ENCODE measurements at places on chromosomes 6 and 20. TPM values are rescaled to one million over a fixed set of nuclear protein-coding genes. Genes with fewer than 3 reads are reported as not detected.
A peak's percentile ranks its signal among the peaks of the same experiment; 100 is the strongest.

- no peak for ATAC-seq
These were observed 3.4 kb upstream of the TUBB2B start for GRCh38 chr6:3230900-3231246.

- ATAC-seq, result peak; percentile 91
These were observed 326.7 kb upstream of the NOX3 start for GRCh38 chr6:155782320-155782731.

DNA sequence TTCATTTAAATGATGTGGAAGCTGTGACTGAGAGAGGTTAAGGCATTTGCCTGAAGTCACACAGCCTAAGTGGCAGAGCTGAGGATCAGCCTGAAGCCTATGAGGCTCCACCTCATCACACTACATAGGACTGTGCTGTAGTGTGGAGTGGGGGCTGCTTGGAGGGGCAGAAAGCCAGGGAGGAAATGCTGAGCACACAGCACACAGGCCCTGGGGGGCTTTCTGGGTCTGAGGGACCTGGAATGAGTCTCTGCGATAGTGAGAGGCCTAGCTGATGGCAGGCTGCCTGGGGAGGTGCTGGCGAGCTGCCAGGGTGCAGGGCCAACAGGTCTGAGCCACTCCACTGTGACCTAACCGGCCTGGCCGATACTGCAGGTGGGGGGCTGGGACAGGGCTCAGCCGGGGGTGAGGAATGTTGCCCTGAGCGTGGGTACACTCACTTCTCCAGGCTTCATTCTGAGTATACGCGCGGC, 2.2 kb upstream of the ARHGAP40 start:
- ATAC-seq, result peak; percentile 94

DNA sequence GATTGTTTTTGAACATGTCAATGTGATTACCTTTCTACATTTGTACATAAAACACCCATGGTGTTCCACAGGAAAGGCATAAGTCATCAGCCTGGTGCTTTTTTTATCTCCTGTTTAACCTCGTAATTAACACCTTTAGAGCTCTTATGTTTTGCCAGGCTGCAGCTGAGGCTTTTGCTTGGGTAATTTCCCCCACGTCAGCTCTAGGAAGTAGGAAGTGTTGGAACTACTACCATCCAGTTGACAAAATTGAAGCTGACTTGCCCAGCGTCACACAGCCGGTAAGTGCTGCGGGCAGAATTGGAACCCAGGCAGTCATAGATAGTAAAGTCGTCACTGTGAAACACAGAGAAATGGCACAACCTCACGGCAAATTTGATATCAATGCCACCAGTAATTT, 86.6 kb upstream of the BMP2 start:
- ATAC-seq, result no peak

GRCh38 chr6:113211170-113211569, 646.0 kb upstream of the MARCKS start:
- no peak for ATAC-seq

GRCh38 chr20:52895701-52896100, 76.5 kb upstream of the TSHZ2 start:
- no peak for ATAC-seq

DNA sequence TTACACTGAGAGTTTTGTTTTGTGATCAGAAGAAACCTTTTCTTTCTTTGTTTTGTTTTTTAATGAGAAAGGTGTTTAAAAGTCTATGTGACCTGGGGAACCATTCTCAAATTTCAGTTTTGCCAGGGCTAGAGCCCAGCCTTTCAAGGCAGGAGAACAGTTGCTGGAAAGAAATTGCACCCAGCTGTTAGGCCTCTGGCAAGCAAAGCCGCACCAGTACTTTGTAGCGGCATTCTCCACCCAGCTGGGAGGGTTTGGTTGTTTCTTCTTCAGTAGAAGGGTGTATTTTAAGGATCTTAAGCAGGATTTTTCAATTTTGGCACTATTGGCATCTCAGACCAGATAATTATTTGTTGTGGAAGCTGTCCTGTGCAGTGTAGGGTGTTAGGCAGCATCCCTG, 16.6 kb upstream of the MAPK13 start:
- ATAC-seq, result no peak

- no peak for ATAC-seq
These were observed 88.0 kb upstream of the ELOVL5 start for GRCh38 chr6:53436526-53437303.

- no peak for ATAC-seq
These were observed 34.0 kb downstream of the SYNDIG1 start for GRCh38 chr20:24503352-24503931.

GRCh38 chr20:33666293-33667244, at the start of gene ACTL10:
Gene ACTL10, plus strand, starts transcription at chr20:33666943. Its CDS starts 555 bp downstream, at chr20:33667498.
- ATAC-seq, result peak; percentile 70

DNA sequence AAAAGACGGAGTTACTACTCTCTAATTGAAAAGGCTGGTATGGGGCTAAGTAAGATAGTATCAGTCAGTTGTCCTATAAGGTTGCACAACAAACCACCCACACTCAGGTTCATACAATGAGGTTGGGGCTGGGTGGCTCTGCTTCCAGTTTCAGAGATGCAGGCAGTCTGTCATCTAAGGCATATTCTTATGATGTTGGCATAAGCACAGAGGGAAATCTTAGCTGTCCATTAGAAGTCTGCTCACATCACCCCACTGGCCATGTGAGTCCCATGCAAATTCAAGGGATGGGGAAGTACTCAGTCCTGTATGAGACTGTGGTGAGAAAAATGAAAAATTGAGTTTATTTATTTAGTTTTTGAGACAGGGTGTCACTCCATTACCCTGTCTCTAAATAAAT, 118.6 kb downstream of the LAMP5 start:
- no peak for ATAC-seq

DNA sequence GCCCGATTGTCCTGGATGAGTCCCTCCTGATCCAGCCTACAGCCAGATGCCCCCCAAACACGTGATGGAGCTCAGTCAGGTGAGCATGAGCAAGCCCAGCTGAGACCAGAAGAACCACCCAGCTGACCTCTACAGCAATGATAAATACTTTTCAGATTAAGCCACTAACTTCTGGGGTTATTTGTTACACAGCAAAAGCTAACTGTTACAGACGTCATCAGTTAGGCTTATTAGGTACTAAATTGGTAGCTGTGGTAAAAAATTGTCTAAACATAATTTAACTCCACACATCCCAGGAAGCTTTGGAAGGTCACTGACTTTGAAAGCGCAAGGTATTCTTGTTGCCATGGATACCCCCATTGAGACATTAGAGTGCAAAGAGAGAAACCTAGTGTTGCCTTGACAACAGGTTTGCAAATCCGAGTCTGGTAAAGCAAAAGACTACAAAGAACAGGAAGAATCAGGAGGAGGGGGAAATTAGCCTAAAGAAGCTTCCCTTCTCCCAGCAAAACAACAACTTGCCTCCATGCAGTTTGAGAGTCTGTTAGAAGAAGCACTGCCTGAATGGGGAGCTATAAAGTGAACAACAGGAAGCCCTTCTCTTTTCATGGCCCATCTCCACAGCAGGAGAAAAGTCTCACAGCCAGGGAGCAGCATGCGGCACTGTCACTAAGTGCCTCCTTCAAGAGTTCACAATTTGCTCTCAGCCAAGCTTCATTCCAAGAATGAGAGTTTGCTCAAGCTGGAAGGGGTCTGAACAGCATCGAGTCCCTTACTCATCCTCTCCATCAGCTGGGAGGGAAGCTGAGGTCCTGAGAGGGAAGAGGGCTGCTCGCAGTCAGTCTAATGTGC, 41.7 kb upstream of the ZNF831 start:
- ATAC-seq, result no peak

DNA sequence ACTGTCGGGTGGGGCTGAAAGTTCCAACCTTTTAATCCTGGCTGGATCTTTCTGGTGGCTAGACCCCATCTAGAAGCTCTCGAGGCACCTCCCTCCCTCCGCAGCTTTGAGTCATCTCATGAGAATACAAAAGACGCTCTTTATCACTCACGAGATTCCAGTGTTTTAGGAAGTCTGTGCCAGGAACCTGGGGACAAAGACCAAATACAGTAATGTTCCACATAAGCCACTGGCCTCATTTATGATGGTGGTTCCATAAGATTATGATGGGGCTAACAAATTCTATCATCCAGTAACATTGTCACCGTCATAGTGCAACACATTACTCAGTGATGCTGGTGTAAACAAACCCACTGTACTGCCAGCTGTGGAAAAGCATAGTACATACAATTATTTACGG, 48.7 kb downstream of the NCOA7 start:
- ATAC-seq, result no peak

GRCh38 chr6:105917038-105917695, 169.0 kb upstream of the PRDM1 start:
- no peak for ATAC-seq

DNA sequence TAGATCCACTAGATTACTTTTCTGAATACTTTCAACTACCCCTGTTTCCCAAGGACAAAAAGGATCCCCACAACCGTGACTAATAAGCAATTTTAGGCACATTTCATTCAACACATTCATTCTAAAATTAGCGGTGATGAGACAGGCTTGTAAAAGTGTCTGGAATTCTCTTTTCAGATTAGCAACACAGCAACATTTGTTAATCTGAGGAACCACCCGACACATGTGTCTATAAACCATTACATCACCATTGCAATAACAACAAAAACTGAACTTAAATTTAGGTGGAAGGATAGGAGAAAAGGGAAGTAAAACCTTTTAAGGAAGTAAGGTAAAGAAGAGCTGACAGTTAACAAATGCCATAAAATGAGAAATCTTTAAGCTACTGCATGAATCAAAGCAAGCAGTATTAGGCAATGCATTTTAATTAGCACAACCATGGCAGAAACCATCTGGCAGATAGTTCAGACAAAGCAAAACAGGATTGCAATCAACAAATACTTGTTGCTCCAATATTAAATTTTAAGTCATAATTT, 49.1 kb downstream of the MAP3K7 start:
- ATAC-seq, result no peak

GRCh38 chr20:41361757-41362747, 4.6 kb downstream of the EMILIN3 start:
- no peak for ATAC-seq

- ATAC-seq, result no peak
These were observed 852 bp downstream of the SYNGAP1 start for GRCh38 chr6:33420491-33421343.

DNA sequence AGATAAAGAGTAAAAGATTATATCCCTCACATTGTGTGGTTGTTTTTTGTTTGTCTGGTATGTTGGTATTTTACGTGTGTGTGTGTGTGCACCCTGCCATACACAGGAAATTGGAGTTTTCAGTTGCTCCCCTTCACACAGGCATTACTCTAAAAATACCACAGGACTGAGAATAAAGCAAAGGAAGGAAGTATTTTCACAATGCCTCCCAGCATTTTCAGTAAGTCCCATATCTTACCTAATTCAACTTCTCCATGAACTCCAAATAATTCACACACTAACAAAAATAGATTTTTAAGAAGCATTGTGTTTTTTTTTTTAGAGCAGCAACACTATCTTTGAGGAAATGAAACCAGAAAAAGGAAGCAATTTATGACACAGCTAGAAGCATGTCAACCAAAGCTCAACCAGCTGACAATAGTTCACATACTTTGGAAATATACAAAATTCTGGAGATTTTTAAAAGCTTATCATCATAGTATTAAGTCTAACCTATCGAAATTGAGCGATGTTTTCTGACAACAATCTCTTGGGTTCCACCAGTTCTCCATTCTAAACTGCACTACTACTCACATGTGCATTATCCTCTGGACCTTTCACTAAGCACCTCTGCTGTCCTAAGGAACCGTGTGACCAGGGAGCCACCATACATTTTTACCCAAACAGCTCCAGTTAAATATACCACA, 2.1 kb downstream of the UBE2J1 start:
- no peak for ATAC-seq

GRCh38 chr6:125340991-125341390, 39.2 kb upstream of the HDDC2 start:
- ATAC-seq, result no peak

DNA sequence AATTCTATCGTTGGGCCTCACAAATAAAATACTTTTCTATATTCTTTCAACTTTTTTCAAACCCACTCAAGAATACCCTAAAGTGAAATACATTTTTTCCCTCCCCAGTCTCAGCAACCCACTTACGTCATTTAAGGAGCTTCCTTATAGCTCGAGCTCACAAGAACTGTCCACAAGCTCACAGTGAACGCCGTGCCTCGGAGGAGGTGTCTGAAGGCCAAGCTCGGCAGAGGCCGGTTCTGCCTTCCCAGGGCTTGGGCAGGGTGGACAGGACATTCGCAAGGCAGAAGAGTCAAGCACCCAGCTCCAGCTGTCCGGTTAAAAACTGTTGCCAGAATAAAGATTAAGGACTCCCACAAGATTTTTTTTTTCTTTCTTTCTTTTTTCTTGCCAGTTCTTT, 802.3 kb downstream of the QKI start:
- ATAC-seq, result no peak

DNA sequence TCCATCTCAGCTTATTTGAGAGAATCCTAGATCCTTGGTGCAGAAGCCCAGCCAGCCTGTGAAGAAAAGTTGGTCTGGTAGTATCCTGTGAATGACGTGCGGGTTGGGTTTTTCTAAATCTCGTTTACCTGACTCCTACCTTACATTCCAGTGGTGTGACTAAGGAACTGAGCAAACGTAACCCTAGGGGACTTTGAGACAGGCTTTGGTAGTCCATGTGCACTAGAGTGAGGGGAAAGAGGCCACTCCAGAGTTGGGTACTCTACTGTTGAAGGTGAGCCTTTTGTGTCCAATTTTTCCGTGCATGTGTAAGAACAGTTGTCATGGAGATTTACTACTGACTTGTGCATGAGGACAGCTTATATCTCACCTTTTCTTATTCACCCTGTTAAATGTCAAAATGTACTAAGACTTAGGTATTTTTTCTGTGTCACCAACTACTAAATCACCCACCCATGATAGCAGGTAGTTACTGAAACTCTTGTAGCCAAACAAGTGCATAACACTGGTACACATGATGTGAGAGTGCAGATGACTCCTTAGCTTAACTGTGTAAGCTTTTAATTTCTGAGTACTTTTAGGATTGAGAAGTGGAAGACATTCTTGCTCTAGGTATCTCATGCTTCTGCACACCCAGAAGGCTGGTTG, 26.3 kb upstream of the PLCG1 start:
- ATAC-seq, result peak; percentile 18

Gene RNF39
- total RNA-seq, result 2.6 TPM

Gene TGM3
- total RNA-seq, result 1,379 TPM

Gene BPIFB2
- total RNA-seq, result 2.0 TPM

Gene RAET1L
- total RNA-seq, result 30.4 TPM

Gene SOBP
- total RNA-seq, result 0.32 TPM

Gene FAM8A1
- total RNA-seq, result 7.6 TPM

Gene MTFR2
- 4.3 TPM for total RNA-seq

Gene SCRT2
- total RNA-seq, result not detected

Gene FAM209A
- total RNA-seq, result not detected

Gene APCDD1L
- 0.16 TPM for total RNA-seq

Gene ZBP1
- total RNA-seq, result 0.44 TPM

Gene PRRT1
- total RNA-seq, result 0.40 TPM

Gene ZNF391
- total RNA-seq, result 1.4 TPM

Gene TRIM40
- not detected for total RNA-seq

Gene FOXO3
- total RNA-seq, result 29.3 TPM

Data from esophagus mucosa (tissue), 1 donor.